ENCODE measurements at places on chromosomes 3 and 15.

- no peak for DNase-seq
Observed at GRCh38 chr15:85318732-85319076, 61.7 kb upstream of the AKAP13 start.

GRCh38 chr3:8278448-8278847 is 223.2 kb upstream of the LMCD1 start:
- DNase-seq: no peak

- no peak for DNase-seq
Observed at GRCh38 chr15:50162969-50163718, 18.9 kb upstream of the SLC27A2 start.

GRCh38 chr15:63559753-63560152 is 37.4 kb upstream of the FBXL22 start:
- DNase-seq: no peak

DNA sequence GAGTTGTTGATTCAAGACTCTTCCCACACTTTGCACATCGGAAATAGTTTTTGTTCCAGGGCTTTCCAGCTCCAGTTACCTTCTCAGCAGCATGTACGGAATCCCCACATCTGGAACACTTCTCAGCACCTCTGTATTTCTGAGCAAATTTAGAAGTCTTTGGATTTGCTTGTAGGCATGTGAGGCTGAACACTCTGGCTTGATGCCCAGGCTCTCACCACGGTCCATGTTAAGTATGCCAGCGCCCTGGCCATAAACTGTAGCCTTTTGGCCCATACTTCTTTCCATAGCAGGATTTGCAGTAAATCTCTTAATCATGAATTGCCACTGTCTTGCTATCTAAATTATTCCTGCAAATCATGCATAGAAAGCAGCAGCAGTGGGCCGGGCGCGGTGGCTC is 24.4 kb downstream of the ATP2C1 start:
- DNase-seq: no peak

GRCh38 chr15:89674526-89674925 is 4.6 kb downstream of the PLIN1 start:
- DNase-seq: no peak

- DNase-seq: no peak
Observed at GRCh38 chr3:188712248-188712924, 459.4 kb upstream of the TPRG1 start.

DNA sequence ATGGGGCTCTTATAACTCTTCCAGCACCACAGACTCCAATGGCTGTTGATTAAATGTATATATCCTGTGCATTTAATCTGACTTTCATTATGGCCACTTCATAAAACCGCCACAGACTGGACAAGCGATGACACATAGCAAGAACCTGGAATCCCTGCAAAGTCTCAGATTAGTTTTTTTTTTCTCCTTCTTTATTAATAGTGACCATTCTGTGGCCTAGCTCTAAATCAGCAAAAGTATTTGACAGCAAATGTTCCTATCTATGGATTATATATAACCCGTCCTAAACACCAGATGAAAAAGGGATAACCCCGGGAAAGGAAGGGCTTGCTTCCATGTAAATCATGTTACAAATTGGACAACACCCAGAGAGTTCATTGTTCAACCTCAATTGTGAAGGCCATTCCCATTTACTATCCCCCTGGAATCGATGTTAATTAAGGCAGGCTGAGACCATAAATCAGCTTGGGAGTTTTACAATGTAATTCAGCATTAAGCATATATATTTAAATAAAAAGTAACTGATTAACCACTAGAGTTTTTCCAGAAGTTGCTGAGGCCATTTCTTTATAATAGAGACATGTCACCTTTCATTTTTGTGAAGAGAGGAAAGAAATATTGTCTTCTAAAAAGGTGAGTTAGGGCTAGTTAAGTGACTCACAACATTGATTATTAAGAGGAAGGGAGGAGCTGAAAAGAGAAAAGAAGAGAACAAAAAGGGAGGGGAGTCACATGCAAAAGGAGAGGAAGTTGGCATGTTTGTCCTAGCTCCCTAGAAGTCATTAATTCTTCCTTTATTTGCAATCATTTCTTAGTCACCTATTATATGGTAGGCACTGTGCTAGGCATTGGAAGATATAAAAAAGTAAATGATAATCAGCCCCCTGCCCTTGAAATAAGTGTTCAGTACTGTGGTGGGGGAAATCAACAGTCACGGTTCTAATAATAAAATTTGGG is 26.2 kb downstream of the ALDH1A2 start:
- no peak for DNase-seq

DNA sequence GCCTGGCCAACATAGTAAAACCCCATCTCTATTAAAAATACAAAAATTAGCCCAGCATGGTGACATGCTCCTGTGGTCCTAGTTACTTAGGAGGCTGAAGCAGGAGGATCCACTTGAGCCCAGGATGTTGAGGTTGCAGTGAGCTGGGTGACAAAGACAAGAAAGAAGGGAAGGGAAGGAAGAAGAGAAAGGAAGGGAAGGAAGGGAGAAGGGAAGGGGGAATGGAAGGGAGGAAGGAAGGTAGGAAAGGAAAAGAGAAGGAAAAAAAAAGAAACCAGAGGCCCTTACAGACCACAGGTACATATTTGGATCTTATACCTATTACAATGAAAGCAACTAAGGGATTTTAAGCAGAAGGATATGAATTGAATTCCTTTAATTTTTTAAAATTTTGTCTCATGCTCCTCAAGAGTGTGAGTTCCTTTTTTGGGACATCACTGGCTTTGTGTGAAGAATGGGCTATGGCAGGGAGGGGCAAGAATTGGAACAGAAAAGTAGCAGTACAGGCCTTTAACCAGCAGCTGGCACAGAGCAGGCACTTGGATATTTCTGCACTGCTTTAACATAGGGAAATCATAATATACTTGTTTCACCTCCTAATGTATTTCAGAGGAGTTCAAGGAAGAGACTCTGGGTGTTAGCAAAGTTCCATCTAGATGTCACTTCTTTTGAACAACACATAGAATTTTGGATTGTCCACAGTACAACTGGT is 7.9 kb downstream of the RAB27A start:
- DNase-seq: no peak

Measured in endothelial cell (in vitro differentiated cells).